ENCODE measurements at places on chromosomes 11 and 22. TPM values are rescaled to one million over a fixed set of nuclear protein-coding genes. Genes with fewer than 3 reads are reported as not detected.

- no peak for DNase-seq
Observed at GRCh38 chr22:19821523-19822300, 33.0 kb downstream of the GNB1L start.

- no peak for DNase-seq
Observed at GRCh38 chr11:68934321-68934645, 30.6 kb downstream of the IGHMBP2 start.

- no peak for DNase-seq
Observed at GRCh38 chr22:17167486-17167885, 8.4 kb upstream of the HDHD5 start.

DNA sequence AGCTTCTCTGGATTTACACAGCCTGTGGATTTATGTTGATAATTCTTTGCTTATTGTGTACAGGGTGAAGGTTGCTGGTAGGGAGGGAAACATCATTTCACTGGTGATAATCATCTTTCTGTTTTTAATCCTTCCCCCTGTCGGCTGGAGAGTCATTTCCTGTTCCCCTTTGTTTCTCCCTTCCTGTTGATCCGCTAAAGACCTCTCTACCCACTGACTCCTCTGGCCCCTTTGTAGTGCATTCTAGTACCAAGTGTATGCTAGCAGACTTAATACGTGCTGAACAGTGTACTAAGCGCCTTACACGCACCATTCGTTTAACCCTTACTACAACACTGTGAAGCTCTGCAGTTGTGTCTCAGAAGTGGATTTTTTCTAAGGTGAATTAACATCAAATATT is 19.0 kb upstream of the OR9Q1 start:
- no peak for DNase-seq

- no peak for DNase-seq
Observed at GRCh38 chr22:45242778-45243191, 2.1 kb upstream of the KIAA0930 start.

DNA sequence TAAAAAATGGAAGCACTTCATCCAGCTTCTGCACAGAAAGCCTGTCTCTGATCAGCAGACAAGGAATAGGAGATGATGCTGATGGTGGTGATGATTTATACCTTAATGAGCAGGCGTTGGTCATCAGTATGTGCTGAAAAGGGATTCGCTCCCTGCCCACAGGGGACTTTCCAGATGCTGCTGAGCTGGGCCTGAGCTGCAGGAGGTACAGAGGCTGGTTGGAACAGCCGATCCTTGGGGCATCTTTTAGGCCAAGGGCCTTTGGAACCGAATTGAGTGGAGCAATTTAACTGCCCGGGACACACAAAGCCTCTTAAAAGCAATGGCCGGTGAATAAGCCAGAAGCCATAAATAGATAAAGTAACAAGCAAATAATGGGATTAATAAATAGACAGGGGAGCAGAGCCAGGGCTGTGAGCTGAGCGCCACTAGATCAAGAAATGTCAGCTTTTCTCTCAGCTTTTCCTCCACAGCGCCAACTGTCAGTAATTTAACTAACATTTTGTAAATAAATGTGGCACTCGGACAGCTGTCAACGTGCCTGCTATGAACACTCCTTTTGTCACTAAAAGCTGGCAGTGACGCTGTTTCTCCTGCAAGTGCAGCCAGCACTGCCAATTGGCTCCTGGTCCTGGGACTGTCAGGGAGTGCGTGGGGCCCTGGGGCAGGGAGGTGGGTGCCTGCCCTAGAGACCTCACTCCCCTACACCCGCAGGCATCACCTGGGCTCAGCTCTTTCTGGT is 562.3 kb downstream of the NTM start:
- DNase-seq: no peak

- DNase-seq: no peak
Observed at GRCh38 chr22:32992821-32993220, 65.4 kb downstream of the SYN3 start.

GRCh38 chr11:129089279-129089678 is 102.8 kb downstream of the ARHGAP32 start:
- DNase-seq: no peak

DNA sequence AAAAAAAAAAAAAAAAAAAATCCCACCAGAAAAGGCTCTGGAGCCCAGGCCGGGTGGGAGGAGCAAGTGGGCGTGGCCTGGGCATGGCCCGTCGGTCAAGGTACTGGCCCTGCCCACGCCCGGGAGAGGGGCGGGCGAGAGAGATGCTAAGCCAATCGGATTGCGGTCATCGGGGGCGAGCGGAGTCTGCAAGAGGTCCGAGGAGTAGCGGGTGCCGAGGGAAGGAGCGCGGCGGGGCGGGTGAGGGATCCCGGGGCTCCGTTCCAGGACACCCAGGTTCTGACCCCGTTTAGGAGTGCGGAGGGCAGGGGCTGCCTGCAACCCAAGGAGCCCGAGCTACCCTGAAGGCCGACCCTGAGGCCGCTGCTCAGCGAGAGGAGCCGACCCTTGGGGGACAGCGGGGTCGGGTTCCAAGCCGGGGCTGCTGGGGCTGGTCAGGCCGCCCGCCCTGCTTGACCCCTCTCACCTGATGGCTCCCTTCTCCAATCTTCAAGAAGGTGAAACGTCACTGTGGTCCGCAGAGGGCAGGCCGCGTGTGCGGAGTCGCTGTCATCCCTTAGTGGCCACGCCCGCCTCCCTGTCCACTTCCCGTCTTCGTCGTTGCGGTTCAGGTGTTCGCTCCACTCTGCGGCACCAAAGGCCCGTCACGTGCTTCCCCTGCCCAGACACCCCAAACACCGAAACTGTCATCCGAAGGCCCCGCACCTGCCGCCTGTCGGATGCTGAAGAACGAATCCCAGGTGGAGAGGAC is 11.1 kb upstream of the TAB1 start:
- DNase-seq: peak; percentile 43

DNA sequence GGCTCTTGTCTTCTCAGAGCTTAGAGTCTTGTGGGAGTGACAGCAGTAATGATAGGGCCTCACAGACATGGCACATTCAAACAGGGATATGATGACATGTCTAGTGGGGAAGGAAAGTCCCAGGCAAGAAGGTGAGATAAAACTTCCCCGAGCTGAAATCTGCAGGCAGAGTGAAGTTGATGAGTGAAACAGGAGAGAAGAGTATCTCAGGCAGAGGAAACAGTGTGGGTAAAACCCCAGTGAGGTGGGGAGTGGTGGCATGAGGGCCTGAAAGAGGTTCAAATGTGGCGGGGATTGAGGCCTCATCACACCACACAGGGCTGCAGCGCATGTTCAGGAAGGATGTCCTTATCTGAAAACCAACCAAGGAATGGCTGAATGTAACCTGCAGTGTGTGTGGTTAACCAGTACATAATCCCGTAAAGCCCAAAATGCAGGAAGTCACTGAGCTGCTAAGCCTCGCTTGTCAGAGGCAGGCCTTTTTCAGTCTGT is 153.8 kb upstream of the E2F8 start:
- no peak for DNase-seq

GRCh38 chr11:62010935-62011528 is 43.6 kb upstream of the FTH1 start:
- no peak for DNase-seq

DNA sequence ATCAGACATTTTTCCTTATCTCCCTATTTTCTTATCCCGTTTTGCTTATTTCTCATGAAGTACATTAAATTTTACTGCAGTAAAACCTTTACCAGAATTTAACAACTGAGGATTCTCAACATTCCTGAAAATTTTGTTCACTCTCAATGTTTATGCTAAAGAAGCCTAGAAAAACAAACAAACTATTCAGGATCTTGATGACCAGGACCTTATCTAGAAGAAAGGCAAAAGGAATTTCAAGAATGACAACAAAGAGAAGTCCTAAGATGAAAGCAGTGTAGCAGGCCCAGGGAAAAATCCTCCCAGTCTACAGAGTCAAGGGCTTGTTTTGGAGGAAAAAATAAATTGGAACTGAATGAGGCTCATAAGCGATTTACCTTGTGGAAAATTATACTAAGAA is 283.3 kb upstream of the ARHGAP42 start:
- DNase-seq: no peak

DNA sequence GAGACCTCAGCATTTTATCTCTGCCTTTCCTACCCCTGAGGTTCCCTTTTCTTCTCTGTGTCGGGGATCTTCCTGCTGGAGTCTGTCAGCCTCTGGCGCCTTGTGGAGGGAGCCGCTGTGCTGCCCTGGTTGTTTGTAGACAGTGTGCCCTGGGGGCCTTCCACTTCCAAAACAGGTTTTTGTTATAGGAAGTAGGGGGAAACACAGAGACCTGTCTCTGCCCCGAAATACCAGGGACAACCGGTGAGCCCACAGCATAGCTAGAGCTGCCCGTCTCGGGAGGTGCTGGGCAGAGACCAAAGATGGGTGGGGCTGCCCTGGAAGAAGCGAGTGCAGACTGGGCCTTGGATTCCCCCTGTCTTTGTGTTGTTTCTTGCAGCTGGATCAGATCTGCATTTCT is 8.0 kb downstream of the NCAPH2 start:
- no peak for DNase-seq

DNA sequence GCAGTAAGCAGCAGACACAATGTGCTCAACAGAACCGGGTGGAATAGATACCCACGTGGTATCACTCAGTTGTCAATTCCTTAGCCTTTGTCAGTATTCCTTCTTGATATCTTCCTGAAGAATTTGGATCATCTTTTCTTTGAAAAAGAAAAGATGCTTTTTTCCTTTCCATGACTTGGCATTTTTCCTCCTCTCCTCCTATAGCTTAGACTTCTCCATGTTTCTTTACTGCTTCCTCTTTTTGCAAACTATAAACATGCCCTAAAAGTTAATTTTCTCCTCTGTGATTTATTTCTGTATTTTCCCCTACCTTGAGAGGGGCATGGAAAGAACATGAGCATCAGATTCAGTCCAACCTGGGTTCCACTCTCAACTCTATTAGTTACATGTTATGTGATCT is 11.7 kb downstream of the CBLIF start:
- no peak for DNase-seq

GRCh38 chr11:73274722-73275380 is 2.7 kb downstream of the P2RY6 start:
- DNase-seq: no peak

DNA sequence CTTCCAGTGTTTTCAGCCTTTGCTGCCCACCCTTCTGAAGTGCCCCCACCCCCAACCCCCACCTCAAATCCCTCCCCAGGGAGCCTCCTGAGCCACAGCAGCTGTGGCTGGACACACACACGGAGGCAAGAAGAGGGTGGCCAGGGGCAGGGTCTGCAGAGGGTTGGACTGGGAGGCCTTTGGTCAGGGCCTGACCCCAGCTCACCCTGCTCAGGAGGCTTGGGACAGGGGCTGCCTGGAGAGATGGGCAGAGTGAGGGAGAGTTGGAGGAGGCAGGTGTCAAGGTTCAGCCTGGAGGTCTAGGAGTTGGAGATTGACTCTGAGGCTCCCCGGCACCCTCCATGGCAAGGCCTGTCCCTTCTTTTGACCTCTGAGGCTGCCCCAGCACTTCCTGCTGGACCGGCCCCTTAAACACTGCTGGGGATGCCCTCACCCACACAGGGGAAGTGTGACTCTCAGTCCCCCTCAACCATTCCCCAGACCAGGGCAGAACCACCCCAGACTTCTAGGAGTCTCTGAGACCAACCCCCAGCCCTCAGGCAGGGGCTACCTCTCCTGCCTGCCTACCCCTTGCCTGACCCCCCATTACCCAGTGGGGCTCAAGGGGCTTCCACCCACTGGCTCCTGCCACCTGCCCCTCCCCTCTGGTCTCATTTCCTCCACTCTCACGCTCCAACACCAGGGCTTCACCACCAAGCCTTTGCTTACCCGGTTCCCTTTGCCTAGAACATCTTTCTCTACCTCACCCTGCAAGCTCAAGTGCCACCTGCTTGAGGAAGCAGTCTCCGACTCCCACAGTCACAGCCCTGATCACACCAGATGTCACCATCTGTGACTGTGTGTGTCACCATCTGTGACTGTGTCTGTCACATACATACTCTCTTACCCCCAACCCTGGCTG is 8.6 kb downstream of the ARAP1 start:
- no peak for DNase-seq

DNA sequence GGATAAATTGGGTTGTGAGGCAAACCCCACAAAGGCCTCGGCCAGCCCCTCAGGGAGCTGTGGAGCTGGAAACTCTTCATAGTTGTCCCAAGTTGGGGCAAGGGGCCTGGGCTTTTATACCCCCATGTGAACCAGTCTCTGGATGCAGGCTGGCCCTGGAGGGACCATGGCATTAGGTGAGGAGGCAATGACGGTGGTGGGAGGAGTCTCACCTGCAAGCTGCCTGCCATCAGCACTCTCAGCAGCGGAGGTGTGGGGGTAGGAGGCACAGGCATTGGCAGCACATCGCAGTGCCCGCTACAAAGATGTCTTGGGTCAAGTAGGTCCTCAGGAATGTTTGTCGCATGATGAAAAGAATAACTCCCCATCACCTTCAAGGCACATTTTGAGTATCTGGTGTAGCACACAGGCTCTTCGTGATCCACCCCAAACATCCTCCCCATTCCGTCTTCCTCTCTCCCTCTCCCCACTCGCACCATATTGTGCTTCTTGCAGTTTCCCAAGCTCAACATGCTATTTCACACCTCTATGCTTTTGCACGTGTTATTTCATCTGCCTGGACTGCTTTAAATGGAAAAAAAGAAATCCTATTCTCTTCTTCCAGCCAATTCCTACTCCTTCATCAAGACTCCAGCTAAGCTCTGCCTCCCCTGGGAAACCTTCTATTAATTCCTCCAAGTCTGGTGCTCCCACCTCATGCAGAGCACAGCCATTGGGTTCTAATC is 18.1 kb upstream of the TSKU start:
- DNase-seq: no peak

DNA sequence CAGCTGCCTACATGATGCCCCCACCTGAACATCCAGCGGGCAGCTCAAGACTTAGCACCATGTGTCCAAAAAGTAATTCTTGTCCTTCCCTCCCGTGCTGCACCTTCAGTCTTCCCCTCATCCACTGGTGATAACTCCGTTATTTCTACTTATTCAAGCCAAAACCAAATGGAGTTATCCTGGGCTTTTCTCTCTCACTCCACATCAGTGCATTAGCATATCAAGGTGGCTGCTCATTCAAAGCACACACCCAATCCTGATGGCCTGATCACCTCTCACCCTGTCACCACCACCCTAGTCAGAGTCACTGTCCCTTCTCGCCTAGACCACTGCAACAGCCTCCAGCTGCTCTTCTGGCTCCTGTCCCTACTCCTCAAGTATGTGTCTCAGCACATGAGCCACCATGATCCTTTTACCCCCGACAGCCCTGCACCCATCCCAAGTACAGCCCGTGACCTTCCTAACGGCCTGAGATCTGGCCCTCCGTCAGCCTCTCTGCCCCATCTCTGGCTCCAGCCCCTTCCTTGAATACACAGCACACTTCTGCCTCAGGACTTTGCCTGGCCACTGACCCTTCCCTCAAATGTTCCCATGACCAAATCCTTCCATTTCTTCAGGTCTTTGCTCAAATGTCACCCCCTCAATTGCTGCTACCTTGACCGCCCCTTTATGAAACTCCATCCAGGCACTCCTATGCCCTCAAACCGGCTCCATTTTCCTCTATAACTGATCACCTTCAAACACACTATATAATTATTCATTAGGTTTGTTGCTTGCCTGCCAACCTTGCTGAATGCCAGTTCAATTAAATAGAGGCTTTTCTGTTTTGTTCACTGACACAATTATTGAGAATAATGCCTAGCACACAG is 19.7 kb upstream of the SLC25A1 start:
- no peak for DNase-seq

Gene CCDC89
- 5.2 TPM for polyA plus RNA-seq

Gene TRPM5
- polyA plus RNA-seq: 1.7 TPM

Gene OR52N2
- polyA plus RNA-seq: not detected

Gene OR8D1
- not detected for polyA plus RNA-seq

Gene MICAL2
- 6.7 TPM for polyA plus RNA-seq

Gene TBX1
- 0.32 TPM for polyA plus RNA-seq

Gene BEST1
- polyA plus RNA-seq: 5.3 TPM

Gene TRIM49B
- polyA plus RNA-seq: not detected

Gene CYTH4
- polyA plus RNA-seq: 4.9 TPM

Gene RIMBP3B
- not detected for polyA plus RNA-seq

Gene SLC6A5
- polyA plus RNA-seq: 0.21 TPM

Gene ENTHD1
- polyA plus RNA-seq: not detected

Gene RAB3IL1
- 22.4 TPM for polyA plus RNA-seq

Gene ARHGEF12
- 136 TPM for polyA plus RNA-seq
